ENCODE measurements at places on chromosomes 5 and 9.

- H3K27ac ChIP-seq = no peak overlapping the region
- DNase-seq = no peak
- H3K4me3 ChIP-seq = no peak overlapping the region
- H3K36me3 ChIP-seq = no peaks in the 10 kb centered on the region
- H3K4me1 ChIP-seq = peaks cover 45% of the 10 kb centered on the region
These were observed 26.6 kb upstream of the DAB2 start for GRCh38 chr5:39451276-39451941.

GRCh38 chr9:137486545-137487453, 27.7 kb upstream of the NSMF start:
- peak; percentile 76 for DNase-seq
- no peak overlapping the region for H3K27ac ChIP-seq
- H3K4me1 ChIP-seq = peaks cover 8% of the 10 kb centered on the region
- no peak overlapping the region for H3K4me3 ChIP-seq
- no peaks in the 10 kb centered on the region for H3K36me3 ChIP-seq

DNA sequence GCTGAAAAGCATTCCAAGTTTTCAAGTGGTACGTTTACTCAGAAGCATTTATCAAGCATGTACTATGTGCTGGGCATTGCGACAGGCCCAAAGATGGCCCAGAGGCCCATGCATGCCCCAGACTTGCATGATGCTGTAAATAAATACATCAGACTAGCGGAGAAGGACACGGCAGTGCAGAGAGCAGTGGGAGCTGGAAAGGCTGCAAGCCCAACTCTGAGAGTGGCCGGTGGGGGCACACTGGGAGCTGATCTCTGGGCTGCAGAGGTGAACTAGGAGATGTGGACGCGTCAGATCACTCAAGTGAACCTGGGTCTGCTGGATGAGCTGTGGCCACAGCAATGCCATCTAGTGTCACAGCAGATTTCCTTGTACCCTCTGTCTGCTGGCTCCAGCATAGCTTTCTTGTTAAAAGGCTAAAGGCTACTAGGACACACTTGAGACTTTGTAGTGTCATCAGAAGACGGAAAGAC, 246.9 kb downstream of the FANCC start:
- DNase-seq = no peak
- H3K27ac ChIP-seq = no peak overlapping the region
- peaks cover 23% of the 10 kb centered on the region for H3K4me1 ChIP-seq
- H3K36me3 ChIP-seq = peaks cover 82% of the 10 kb centered on the region

DNA sequence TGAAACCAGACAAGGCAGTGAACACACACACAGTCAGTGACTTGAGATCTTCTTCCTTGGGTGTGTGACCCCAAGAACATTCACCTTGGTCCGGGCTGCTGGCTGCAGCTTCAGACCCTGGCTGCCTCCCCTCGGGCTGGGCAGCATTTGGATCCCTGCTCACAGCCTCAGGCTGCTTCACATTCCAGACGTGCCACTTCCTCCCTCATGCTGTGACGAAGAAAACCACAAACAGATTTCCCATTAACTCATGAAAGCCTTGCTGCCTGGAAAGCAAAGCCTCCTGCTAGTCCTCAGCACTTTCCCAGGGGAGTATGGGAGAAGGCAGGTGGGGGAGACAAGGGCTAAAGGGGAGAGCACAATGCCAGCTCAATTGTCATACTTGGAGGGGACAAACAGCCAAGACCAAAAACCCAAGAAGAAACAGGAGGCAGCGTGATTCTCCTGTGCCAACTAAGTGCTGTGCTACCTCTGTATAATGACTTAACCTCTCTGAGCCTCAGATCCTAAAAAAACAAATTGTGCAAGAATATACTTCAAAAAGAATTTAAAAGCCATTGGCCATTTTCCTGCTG, 594.6 kb upstream of the BRINP1 start:
- no peaks in the 10 kb centered on the region for H3K36me3 ChIP-seq
- DNase-seq = peak; percentile 95
- no peaks in the 10 kb centered on the region for H3K27me3 ChIP-seq
- peak overlapping the region; percentile 90 for H3K27ac ChIP-seq
- no peak overlapping the region for H3K4me3 ChIP-seq

DNA sequence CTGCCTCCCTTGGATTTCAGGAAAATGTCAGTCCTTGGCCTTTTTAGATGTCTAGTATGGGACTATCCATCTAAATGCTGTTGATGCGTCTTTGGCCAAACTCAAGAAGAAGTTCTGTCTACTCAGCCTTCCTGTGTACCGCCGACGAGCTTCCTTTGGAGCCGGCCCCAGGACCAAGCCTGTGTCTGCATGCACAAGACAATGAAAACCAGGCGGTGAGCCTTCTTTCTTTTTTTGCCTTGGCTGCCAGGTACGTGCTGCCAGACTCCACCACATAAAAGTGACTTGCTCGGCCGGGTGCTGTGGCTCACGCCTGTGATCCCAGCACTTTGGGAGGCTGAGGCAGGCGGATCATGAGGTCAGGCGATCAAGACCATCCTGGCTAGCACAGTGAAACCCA, 6.0 kb upstream of the NEURL1B start:
- H3K4me3 ChIP-seq = no peak overlapping the region
- peaks cover 11% of the 10 kb centered on the region for H3K27me3 ChIP-seq
- no peaks in the 10 kb centered on the region for H3K36me3 ChIP-seq
- DNase-seq = no peak

DNA sequence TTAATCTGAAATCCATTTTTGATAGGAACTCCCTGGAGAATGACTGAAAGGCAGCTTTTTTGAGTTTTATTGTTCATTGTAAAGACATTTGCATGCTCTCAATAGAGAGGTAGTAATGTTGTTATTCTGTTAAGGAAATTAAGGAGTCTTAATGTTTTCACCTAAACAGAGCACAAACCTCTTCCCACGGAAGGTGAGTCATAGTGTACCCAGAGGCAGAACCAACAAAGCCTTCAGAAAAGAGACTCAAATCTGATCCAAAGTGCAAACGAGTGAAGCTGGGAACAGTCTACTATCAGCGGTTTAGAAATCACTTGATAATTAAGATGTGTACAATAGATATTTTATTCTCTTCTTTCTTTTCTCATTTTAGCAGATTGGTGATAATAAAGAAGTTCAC, 470.5 kb downstream of the PLK2 start:
- H3K4me3 ChIP-seq = no peak overlapping the region
- H3K27me3 ChIP-seq = no peaks in the 10 kb centered on the region
- no peak overlapping the region for H3K27ac ChIP-seq
- H3K36me3 ChIP-seq = no peaks in the 10 kb centered on the region

DNA sequence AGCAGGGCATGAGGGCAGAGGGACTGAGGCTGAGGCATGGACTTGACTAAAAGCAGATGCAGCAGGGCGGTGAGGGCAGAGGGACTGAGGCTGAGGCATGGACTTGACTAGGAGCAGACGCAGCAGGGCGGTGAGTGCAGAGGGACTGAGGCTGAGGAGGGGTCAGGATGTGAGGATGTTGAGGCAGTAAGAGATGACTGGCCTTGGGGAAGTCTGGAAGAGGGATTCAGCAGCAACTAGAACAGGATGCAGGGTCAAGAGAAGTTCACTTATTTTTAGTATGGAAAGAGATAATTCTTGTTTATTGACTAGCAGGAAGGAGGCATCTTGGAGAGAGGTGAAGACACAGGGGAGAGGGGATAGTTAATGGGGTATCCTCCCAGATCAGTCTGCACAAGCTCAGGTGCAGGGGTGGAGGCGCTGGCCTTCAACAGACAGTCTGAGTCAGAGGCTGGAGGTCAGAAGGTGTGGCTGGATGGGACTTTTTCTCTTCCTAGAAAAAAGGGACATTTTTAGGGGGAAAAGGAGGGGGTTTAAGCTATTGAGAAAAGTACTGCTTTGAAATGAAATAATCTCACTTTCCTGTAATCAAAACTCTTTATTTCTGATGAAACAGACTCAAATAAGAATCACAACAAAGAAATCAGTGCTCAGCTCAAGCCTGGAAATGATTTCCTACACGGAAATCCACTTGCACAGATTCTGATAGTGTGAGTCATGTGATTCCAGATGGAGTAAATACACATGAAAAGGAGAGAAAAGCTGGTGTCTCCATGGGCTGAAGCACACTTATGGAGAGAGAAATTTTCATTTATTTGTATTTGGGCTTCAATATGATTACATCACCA, 130.9 kb downstream of the PALM2AKAP2 start:
- no peaks in the 10 kb centered on the region for H3K27me3 ChIP-seq
- H3K27ac ChIP-seq = peak overlapping the region; percentile 72
- no peak overlapping the region for H3K4me3 ChIP-seq
- no peak for DNase-seq
- no peaks in the 10 kb centered on the region for H3K36me3 ChIP-seq
